ENCODE measurements at places on chromosomes 5 and 9.

- peak; percentile 79 for DNase-seq
Measured at GRCh38 chr5:126339215-126339805, 83.9 kb upstream of the GRAMD2B start.

DNA sequence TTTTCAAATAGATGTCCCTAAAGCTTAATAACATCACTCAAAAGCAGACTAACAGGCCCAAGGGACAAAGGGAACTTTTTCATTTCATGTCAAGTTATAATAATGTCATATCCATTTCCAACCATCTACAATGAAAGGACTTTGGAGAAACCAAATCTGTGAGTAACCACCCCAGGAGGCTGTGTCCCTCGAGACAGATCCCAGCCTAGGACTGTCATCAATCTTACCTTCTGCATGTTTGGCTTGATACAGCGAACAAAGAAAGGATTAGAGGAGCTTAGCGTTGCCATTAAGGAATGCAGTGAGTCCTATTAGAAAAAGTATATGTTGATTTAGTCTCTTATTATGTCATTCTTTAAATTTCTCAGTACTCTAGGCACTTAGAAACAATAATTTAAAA lies 137.8 kb upstream of the RETREG1 start:
- no peak for DNase-seq

- peak; percentile 28 for DNase-seq
Measured at GRCh38 chr5:103120607-103121200, 603 bp downstream of the PPIP5K2 start.

DNA sequence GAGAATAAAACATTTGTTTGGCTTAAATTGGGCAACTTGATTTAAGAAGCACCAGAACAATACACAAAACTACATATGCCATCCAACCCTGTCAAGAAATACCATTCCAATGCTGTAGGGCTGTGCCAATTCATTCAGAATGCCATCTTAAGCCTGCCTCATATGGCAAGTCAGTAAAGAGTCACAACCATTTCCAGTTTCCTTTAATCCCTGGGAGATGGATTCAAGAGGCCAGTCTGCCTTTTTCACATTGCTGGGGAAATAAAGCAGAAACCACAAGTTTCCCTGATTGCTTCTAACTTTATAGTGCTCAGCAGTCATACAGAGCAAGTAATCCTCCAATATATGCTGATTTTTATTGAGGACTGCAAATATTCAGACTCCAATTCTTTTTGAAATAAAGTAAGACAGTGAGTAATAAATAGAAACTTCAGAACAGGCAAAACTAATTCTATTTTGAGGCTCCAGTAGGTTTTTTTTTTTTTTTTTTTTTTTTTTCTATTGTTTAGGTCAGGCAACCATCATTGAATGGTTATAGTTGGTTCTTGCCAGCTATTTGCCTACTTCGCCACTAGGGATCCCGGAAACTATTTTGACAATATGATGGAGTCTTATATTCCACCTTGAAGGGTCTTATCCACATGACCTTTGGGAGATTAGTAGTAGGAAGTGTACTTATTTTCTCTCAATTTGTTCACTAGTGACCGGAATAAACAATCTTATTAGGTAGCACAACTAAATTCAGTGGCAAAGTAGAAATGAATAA lies 400.9 kb upstream of the MEF2C start:
- no peak for DNase-seq

DNA sequence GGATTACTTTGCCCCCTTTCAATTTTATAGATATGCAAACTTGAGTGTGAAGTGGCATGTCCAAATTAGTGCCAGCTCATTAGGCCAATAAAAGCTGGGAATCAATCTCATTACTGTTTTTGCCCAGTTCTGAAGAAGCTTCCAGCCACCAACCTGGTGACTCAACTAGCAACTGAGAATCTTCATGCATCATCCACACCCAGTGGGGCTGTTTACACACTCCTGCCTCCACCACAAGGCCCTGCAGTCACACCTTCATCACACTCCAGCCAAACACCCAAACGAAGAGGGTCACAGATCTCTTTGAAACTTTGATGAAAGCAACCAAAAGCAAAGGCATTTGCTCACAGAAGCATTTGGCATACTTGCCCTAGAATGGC lies 41.3 kb upstream of the S1PR3 start:
- no peak for DNase-seq

- DNase-seq = no peak
Measured at GRCh38 chr5:124153588-124153987, 592.9 kb downstream of the ZNF608 start.

DNA sequence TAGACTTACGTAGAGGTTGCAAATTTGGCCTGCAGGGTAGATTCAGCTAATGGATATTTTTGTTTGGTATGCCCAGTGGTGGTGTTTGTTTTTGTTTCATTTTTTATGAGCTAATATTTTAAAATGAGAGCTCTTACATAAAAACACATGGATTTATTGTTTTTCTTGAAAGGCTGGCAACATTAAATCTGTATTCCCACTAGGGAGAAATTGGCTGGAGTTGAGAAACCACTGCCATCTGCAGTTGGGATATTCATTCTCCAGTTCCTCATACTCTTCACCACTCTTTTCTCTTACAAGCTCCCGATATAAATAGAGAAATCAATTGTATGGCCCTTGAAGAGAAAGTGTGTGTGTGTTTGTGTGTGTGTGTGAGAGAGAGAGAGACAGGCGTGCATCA lies 143.3 kb downstream of the ALDH1A1 start:
- no peak for DNase-seq

- DNase-seq = no peak
Measured at GRCh38 chr5:59500014-59500413, 393.5 kb downstream of the PDE4D start.

DNA sequence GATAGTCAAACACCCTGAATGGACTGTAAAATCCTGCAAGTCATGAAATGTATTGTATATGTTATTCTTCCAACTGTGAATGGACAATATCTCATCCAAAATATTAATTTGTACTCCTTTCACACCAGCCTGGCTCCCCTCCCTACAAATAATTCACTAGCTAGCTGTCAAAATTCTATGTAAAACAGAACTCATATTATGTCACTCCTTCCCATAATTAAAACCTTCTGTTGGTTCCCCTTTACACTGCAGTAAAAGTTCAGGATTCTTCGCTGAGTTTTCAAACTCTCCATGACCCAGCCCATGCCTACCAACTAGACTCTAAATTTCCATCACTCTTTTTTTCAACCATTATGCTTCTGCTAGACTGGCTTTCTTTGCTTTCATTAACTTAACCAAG lies 857.1 kb downstream of the TAF11L14 start:
- no peak for DNase-seq

GRCh38 chr9:15278091-15278687 lies 28.8 kb downstream of the TTC39B start:
- no peak for DNase-seq

- no peak for DNase-seq
Measured at GRCh38 chr5:17214893-17215292, 2.5 kb upstream of the BASP1 start.

GRCh38 chr9:100465274-100465673 lies 7.7 kb upstream of the TMEFF1 start:
- DNase-seq = no peak

GRCh38 chr5:120604884-120605283 lies 140.8 kb downstream of the PRR16 start:
- DNase-seq = no peak

GRCh38 chr9:70772601-70773000 lies 348.8 kb downstream of the TRPM3 start:
- DNase-seq = no peak

GRCh38 chr9:4755026-4755609 lies 14.1 kb upstream of the AK3 start:
- no peak for DNase-seq

DNA sequence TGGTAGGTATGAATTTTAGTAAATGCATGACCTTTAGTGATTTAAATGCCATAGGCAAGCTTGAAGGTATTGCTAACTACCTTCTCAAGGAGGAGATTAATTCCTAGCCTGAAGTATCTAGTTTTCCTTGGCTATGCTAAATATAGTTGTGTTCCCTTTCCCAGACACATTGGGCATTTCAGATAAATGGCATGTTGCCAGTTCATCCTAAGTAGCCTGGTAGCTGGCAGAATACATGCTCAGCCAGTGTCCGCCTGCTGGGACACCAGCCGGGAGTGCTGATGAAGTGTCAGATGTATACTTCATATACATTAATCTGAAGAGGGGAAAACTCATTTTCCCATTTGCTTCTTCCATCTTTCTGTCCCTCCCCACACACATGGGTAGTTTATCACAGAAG lies 196.9 kb downstream of the MAST4 start:
- DNase-seq = no peak

DNA sequence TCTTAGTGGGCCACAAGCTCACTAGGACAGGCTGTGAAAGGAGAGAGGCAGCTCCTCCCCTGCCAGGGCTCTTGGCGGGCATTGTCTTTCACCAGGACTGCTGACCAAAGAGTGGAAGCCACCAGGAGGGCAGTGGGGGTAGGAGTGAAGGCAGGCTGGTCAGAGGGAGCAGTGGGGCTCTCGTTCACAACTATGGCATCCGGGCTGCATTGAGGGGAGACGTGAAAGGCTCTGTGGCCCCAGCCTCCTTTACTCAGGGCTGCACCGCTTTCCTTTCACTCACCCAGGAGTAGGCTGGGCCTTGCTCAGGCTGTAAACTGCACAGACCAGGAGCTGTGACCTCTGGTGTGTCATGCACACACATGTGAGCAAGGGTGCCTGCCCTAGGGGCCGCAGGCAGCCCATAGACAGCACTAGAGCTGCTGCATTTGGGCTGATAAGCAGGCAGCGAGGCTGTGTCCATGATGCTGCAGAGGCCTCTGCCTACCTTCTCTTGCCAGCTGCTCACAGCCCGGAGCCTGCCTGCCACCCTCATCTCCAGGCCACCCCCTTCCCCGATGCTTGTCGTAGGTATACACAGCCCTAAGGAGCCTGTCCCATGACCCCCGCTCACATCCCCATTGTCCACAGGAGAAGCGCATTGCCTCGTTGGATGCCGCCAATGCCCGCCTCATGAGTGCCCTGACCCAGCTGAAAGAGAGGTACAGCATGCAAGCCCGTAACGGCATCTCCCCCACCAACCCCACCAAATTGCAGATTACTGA lies 130.4 kb downstream of the DAB2IP start:
- DNase-seq = no peak

DNA sequence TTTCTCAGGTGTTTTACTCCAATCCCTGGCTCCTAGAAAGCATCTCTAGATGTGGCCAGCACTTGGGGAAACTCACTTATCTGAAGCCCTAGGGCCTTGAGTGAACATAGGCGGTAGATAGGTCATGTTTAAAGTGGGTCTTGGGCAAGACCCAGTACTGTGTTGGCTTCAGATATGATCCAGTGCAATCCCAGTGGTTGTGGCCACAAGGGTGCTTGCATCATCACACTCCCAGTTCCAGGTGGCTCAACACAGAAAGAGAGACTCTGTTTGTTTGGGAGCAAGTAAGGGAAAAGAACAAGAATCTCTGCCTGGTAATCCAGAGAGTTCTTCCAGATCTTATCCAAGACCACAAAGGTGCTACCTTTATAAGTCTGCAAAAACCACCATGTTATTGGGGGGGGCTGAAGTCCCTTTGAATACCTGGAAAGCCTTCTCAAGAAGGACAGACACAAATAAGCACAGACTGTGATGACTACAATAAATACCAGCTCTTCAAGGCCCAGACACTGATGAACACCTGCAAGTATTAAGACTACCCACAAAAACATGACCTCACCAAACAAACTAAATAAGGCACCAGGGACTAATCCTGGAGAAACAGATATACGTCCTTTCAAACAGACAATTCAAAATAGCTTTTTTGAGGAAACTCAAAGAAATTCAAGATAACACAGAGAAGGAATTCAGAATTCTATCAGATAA lies 114.7 kb downstream of the LURAP1L start:
- no peak for DNase-seq

DNA sequence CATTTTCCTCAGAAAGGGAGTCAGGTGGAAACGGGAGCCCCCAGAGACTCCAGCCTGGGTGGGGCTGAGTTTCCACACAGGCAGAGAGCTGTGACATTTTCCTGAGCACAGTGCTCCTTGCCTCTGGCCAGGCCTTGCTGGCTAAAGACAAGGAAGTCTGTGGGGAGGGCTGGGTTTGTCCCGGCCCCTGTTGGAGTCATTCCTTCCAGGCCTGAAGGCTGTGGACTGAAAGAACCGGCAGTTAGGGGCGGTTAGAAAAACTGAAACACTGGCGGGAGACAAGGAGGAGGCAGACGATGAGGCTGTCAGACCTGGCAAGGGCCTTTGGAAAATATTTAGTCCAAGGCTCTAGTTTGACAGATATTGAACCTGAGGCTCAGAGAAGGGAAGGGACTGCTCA lies 29.9 kb downstream of the COL15A1 start:
- DNase-seq = no peak

- DNase-seq = no peak
Measured at GRCh38 chr9:89452561-89452960, 45.4 kb downstream of the SEMA4D start.

- peak; percentile 47 for DNase-seq
Measured at GRCh38 chr9:2722715-2723114, 5.4 kb downstream of the KCNV2 start.

- peak; percentile 38 for DNase-seq
Measured at GRCh38 chr9:92807757-92808725, 43.4 kb upstream of the BICD2 start.

GRCh38 chr9:81375187-81376100 lies 313.9 kb downstream of the TLE1 start:
- DNase-seq = no peak

DNA sequence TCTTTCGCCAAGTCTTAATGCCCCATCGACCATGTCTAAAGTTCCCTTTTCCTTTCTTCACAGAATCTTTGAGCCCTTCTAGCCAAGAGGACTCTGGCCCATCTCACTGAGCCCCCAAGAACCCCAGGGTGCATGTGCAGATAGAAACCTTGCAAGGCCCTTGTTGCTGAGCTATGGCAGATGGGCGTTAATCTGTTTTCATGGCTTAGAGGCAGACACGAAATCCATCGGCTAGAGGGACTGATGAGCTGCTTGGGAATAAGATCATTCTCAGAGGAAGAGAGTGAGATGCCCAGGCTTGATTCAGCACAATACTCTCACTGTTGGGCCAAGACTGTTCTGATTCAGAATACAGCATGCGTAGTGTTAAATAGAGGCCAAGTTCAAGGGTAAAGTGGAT lies 262.5 kb upstream of the C9orf72 start:
- no peak for DNase-seq

- no peak for DNase-seq
Measured at GRCh38 chr9:129945314-129945713, 97.7 kb downstream of the FNBP1 start.

- DNase-seq = no peak
Measured at GRCh38 chr5:127838661-127839060, 135.5 kb downstream of the CCDC192 start.

GRCh38 chr5:142186857-142187594 lies 78.4 kb downstream of the NDFIP1 start:
- no peak for DNase-seq

DNA sequence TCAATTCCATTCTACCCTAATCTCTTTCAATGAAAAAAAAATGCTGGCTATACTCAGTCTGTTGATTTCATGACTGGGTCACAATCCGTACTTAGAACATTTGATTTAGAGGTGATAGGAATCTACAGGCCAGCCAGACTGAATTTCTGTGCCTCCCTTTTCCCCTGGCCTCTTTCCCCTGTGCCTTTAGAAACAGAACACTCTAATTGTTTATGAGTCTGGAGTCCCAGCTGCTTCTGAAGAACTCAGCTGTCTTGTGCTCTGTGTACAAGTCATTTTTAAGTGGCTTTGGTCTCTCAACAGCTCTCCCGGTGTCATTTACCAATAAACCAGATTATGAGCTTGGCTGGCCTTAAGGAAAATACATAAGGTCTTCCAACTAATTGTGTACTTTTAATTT lies 94.1 kb upstream of the ITGA2 start:
- DNase-seq = no peak

GRCh38 chr9:127290561-127291065 lies 26.0 kb downstream of the GARNL3 start:
- DNase-seq = no peak

GRCh38 chr5:107607671-107608345 lies 62.9 kb downstream of the EFNA5 start:
- no peak for DNase-seq

Measured in SW480 (cell line).